ENCODE measurements at places on chromosomes 6 and 20.
A peak's percentile ranks its signal among the peaks of the same experiment; 100 is the strongest.

- no peak for DNase-seq
Measured at GRCh38 chr6:130364224-130364780, 1.5 kb upstream of the TMEM200A start.

DNA sequence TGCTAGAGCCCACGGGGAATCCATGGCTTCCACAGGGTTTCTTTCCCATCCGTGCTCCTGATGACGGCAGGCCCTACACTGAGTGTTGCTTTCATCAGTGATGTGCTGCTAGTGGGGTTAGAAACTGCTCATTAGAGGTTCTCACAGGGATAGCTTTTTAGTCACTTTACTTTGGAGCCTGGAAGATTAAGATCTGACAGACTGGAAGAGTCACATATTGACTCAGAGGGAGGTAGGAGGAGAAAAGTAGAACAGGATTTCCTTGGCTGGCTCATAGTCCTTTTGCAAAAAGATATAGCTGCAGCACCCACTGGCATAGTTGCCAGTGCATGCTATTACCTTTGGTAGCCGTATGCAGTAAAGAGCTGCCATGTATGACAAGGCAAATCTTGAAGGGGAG is 890.3 kb downstream of the C6orf118 start:
- no peak for DNase-seq

DNA sequence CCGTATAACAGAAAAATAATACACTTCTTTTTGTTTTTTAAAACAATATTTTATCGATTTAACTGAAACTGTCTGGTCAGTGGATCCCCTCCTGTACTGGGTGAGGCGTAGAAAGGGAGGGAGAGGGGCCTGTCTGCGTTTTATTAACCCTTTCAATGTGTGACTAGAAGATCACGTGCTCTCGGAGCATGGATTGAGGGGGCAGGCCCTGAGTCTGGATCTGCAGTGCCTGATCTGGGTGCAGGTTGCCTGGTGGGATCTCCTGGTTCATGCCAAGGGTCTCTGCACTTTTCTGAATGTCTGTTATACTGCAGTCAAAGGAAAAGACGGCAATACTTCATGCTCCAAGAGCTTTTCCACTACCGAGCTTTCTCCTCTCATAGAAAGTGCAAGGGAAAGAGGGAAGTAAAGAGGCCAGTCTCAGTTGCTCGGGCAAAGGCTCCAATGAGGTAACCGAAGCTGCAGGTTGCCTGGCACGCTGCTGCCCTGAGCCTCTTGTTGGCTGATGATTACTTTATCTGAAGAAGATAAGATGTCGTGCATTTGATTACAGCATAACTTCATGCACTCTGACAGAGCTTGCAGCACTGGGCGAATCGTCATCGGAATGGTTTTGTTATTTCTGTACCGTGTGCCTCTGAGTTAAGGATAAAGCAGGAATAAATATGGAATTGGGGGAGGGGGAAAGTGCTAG is 167.5 kb upstream of the PMEPA1 start:
- no peak for DNase-seq

DNA sequence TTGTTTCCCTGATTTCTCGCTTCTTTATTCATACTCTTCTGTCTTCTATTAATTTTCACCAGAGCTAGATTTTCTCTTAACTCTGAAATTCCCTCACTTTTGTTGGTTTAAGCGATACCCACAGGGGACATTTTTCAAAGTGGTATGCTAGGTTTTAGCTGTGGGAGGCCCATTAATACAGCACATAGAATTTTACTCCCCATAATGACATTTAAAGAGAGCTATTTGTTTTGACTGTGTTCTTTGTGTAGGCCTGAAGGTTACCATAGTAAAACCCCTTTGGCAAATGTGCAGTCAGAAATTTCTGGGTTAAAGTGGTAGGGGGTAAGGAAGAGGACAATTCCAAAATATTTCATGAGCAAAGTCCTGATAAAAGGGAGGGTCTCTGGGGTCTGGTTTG is 721.1 kb upstream of the CITED2 start:
- no peak for DNase-seq

- no peak for DNase-seq
Measured at GRCh38 chr6:87714093-87714842, 12.2 kb upstream of the AKIRIN2 start.

DNA sequence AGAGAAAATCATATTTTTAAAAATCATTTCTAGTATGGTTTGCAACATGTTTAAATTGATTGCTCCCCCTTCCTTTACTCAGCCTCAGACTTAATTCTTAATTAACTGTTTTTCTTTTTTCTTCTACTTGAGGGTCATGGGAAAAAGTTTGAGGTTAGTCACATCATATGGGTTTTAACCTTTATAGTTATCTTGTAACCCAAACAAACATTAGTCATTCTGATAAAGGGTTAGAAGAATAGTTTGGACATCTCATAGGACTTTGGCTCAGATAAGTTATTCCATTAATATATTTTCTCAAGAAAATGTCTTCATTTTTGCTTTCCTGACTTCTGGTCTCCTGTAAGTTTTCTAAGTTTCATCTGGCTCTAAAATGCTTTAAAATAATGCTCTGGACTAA is 34.5 kb upstream of the TSPYL1 start:
- no peak for DNase-seq

DNA sequence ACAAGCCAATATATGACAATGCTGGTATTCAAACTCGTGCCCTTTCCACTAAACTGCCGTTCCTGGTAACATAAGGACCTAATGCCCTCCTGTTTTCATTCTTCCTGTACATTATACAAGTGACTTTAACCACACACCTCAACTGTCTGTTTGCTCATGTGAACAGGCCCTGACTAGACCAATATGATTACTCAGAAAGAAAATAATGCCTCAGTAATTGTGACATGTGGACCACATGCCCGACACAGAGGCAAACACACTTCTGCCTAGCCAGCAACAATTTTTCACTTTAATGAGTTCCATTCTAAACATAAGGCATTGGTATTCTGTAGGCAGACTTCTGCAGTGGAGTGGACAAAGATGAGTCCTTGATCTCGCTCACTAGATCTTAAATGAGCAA is 30.0 kb downstream of the SLC22A16 start:
- peak; percentile 73 for DNase-seq

GRCh38 chr6:36269834-36270705 is at the start of gene PNPLA1:
Gene PNPLA1 (plus strand): TSS chr6:36270060. CDS start chr6:36270460, 400 bp downstream.
- DNase-seq: no peak

- DNase-seq: no peak
Measured at GRCh38 chr6:145247692-145248419, 487.5 kb downstream of the EPM2A start.

DNA sequence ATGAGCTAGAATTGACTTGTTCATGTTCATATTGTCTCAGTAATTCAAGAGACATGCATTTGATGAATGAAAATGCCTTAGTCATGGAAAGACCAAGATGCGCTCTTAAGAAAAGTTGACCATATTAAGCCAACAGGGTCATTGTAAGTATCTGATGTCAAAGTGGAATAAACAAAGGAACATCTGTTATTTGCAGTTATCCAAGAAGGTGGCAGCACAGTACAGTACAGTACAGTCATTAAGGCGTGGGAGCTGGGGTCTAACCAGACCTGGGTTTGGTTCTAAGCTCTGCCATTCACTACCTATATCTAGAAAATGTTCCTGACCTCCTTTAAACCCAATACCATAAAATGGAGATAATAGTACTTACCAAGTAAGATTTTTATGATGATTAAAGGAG is 178.1 kb downstream of the BACH2 start:
- no peak for DNase-seq

DNA sequence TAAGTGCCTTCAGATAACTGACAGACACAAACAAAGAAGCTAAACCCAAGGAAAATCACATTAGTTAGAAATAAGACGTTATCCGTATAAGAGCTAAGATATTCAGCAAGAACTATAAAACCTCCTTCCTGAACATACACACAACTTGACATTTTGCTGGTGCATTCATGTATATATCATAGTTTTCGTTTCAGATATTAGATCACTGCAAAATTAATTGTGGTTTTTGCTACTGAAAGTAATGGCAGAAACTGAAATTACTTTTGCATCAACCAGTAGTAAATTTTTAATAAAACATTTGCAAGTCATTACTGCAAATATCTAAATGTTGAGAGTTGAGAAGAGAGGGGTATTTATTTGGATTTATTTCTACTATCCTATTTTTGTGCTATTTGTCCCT is 26.1 kb upstream of the KCNQ5 start:
- DNase-seq: no peak

GRCh38 chr6:112085286-112086065 is 1.8 kb downstream of the TUBE1 start:
- DNase-seq: no peak

Measured in DMS153 (cell line).